Tibial nerve (tissue), 4 donors: ENCODE measurements at places on chromosomes 3 and 15.

GRCh38 chr3:170419557-170420087 lies 954 bp downstream of the CLDN11 start:
- peaks cover 6% of the 10 kb centered on the region for H3K4me1 ChIP-seq
- H3K4me3 ChIP-seq: peak overlapping the region; percentile 42
- H3K36me3 ChIP-seq: peaks cover 6% of the 10 kb centered on the region
- no peak for DNase-seq
- no peaks in the 10 kb centered on the region for H3K27me3 ChIP-seq
- H3K27ac ChIP-seq: peak overlapping the region; percentile 60

- no peaks in the 10 kb centered on the region for H3K27me3 ChIP-seq
- DNase-seq: no peak
- peaks cover 7% of the 10 kb centered on the region for H3K4me1 ChIP-seq
- no peaks in the 10 kb centered on the region for H3K36me3 ChIP-seq
- H3K27ac ChIP-seq: no peak overlapping the region
- H3K4me3 ChIP-seq: no peak overlapping the region
Observed at GRCh38 chr3:152060701-152061100, 187.3 kb downstream of the SUCNR1 start.

GRCh38 chr3:58962816-58963215 lies 87.0 kb downstream of the CFAP20DC start:
- H3K27me3 ChIP-seq: no peaks in the 10 kb centered on the region
- no peaks in the 10 kb centered on the region for H3K36me3 ChIP-seq
- H3K4me3 ChIP-seq: no peak overlapping the region
- H3K27ac ChIP-seq: no peak overlapping the region
- no peaks in the 10 kb centered on the region for H3K4me1 ChIP-seq

GRCh38 chr3:16587047-16587680 lies 18.1 kb downstream of the DAZL start:
- no peaks in the 10 kb centered on the region for H3K27me3 ChIP-seq
- no peaks in the 10 kb centered on the region for H3K4me1 ChIP-seq
- no peak overlapping the region for H3K27ac ChIP-seq
- DNase-seq: no peak
- H3K4me3 ChIP-seq: no peak overlapping the region
- no peaks in the 10 kb centered on the region for H3K36me3 ChIP-seq

DNA sequence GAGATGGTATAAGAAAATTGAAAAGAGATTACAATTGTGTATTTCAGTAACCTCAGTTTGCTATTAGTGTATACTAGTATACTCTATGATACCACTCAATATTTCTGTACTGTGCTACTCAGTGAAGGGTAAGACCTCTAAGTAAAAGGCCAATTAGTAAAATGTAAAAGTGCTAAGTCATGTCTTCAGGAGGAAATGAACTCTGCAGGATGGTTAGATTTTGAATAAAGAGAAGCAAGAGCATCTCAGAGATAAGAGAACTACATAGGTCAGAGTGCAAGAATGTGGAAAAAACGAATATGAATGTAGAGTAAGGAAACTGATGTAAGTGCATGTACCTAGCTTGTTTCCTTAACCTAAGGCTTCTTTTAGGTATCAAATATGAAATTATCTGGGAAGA lies 796.6 kb upstream of the GBE1 start:
- H3K4me1 ChIP-seq: no peaks in the 10 kb centered on the region
- H3K36me3 ChIP-seq: no peaks in the 10 kb centered on the region
- no peak overlapping the region for H3K27ac ChIP-seq
- no peak overlapping the region for H3K4me3 ChIP-seq
- H3K27me3 ChIP-seq: no peaks in the 10 kb centered on the region

DNA sequence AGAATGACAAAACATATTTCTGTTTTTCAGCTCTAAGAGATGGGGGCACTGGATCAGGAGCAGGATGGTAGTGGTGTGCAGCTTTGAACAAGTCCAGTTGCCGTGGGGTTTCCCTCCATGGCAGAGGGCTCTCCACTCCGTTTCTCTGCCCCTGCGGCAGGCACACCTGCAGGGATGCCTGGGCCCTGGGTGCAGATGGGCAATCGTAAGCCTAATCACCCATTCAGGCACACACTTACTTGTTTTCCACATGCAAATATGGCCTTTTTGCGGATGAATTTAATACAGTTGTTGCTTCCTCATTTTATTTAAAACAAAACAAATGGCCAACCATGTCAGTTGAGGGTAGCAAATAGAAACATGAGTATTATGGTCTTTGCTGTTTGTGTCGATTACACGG lies 85.1 kb downstream of the LPP start:
- H3K27me3 ChIP-seq: no peaks in the 10 kb centered on the region
- DNase-seq: no peak
- H3K4me3 ChIP-seq: no peak overlapping the region
- no peak overlapping the region for H3K27ac ChIP-seq
- H3K36me3 ChIP-seq: no peaks in the 10 kb centered on the region
- H3K4me1 ChIP-seq: no peaks in the 10 kb centered on the region

DNA sequence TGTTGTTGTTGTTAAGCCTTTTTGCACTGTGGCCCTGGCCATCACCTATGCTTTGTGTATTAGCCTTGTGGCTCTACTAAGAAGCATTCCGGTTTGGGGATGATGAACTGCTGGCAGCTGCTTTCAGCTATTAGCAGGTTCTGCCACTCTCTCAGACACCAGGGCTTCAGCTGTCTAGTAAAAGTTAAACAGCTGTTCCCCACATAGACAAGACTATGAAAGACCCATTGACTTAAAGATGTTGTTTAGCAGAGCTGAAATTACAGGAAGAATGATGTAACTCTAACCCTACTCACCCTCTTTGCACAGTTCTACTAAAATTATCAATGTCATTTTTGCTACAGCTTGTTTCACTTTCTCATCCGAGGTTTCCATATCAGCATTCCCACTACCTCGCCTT lies 131.2 kb upstream of the CGNL1 start:
- peaks cover 45% of the 10 kb centered on the region for H3K36me3 ChIP-seq
- no peaks in the 10 kb centered on the region for H3K27me3 ChIP-seq
- no peak overlapping the region for H3K27ac ChIP-seq
- H3K4me3 ChIP-seq: no peak overlapping the region
- H3K4me1 ChIP-seq: no peaks in the 10 kb centered on the region

DNA sequence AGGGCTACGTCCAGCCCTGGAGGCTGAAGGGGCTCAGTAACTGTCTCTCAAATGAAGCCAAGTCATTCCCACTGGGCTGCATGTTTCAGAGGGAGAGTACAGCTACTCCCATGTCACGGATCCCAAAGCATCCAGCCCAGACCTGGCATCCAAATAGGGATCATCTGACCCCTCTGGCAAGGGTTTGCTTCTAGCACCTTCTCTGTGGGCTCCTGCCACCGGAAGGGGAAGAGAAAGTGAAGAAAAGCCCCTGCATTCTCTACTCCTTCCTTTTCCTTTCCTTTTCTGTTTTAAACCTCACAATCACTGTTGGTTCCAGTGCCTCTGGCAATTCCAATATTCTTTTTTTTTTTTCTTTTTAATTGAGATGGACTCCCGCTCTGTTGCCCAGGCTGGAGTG lies 64.5 kb upstream of the CTSH start:
- H3K36me3 ChIP-seq: no peaks in the 10 kb centered on the region
- H3K4me3 ChIP-seq: no peak overlapping the region
- peaks cover 7% of the 10 kb centered on the region for H3K4me1 ChIP-seq
- H3K27ac ChIP-seq: no peak overlapping the region
- no peaks in the 10 kb centered on the region for H3K27me3 ChIP-seq

DNA sequence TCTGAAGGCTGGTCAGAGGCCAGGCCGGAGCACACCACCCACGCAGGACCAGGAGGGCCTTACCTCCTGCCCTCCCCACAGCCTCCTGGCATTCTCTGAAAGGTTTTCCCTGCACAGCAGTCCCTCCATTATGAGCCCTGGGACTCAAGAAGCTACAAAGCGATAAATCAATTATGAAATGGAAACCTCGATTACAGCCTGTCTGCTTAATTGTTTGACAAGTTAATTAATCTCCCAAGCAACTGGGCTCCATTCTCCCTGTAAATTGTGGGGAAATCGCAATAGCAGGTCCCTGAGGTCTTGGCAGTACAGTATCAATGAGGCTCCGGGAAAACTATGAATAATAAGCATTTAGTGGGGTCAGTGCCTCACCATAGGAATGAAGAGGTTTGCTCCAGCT lies 683.5 kb downstream of the NTRK3 start:
- no peak overlapping the region for H3K4me3 ChIP-seq
- no peak for DNase-seq
- H3K27me3 ChIP-seq: no peaks in the 10 kb centered on the region
- no peak overlapping the region for H3K27ac ChIP-seq
- no peaks in the 10 kb centered on the region for H3K36me3 ChIP-seq

GRCh38 chr15:52728899-52729298 lies 49.7 kb upstream of the ATOSA start:
- no peaks in the 10 kb centered on the region for H3K36me3 ChIP-seq
- H3K27me3 ChIP-seq: no peaks in the 10 kb centered on the region
- H3K4me3 ChIP-seq: no peak overlapping the region
- H3K27ac ChIP-seq: no peak overlapping the region
- peaks cover 5% of the 10 kb centered on the region for H3K4me1 ChIP-seq

- no peak overlapping the region for H3K27ac ChIP-seq
- no peaks in the 10 kb centered on the region for H3K4me1 ChIP-seq
- DNase-seq: no peak
- no peaks in the 10 kb centered on the region for H3K27me3 ChIP-seq
- H3K4me3 ChIP-seq: no peak overlapping the region
Observed at GRCh38 chr3:79085171-79085570, 682.6 kb downstream of the ROBO1 start.

DNA sequence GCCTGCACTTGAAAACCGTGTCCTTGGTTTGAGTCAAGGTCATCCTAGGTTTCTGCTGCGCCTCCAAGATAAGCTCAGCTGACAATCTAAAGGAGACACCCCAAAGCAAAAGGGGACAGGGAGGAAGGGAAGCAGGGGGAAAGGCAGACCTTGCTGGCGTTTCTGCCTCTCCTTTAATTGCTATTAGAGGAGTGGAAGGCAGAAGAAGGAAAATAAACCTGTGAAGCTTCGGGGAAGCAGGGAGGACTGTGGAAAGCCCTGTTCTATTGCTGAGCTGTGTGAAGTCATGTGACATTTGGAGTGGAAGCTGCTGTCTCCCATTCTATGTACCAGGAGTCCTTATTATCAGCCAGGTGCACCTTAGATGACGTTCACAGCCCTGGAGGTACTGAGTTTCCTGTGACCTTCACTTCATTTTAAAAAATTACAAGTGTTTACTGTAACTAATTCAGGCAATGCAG lies 21.5 kb upstream of the CHD2 start:
- no peaks in the 10 kb centered on the region for H3K27me3 ChIP-seq
- no peak overlapping the region for H3K27ac ChIP-seq
- H3K4me3 ChIP-seq: no peak overlapping the region
- no peak for DNase-seq

- no peak for DNase-seq
- H3K36me3 ChIP-seq: no peaks in the 10 kb centered on the region
Observed at GRCh38 chr3:118932822-118933558, 101.7 kb downstream of the IGSF11 start.

DNA sequence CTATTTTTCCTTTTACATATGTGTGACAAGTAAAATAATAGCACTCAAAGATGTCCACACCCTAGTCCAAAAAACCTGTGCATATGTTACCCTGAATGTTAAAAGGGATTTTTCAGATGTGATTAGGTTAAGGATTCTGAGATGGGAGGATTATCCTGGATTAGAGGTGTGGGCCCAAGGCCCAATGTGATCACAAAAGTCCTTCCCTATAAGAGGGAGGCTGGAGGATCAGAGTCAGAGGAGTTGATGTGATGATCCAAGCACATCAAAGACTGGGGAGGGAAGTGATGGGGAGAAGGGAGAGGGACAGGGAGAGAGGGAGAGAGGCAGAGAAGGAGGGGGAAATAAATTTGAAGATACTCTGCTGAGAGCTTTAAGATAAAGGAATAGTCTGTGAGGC lies 512.6 kb downstream of the PLOD2 start:
- H3K27ac ChIP-seq: no peak overlapping the region
- no peak for DNase-seq
- H3K4me1 ChIP-seq: no peaks in the 10 kb centered on the region
- H3K4me3 ChIP-seq: no peak overlapping the region
- H3K36me3 ChIP-seq: no peaks in the 10 kb centered on the region
- no peaks in the 10 kb centered on the region for H3K27me3 ChIP-seq

- H3K36me3 ChIP-seq: no peaks in the 10 kb centered on the region
- no peaks in the 10 kb centered on the region for H3K4me1 ChIP-seq
- no peaks in the 10 kb centered on the region for H3K27me3 ChIP-seq
Observed at GRCh38 chr15:86275361-86275760, 195.7 kb downstream of the AGBL1 start.

GRCh38 chr3:41194701-41195100 lies 4.6 kb upstream of the CTNNB1 start:
- no peak overlapping the region for H3K27ac ChIP-seq
- H3K36me3 ChIP-seq: no peaks in the 10 kb centered on the region
- H3K27me3 ChIP-seq: no peaks in the 10 kb centered on the region
- DNase-seq: no peak
- no peaks in the 10 kb centered on the region for H3K4me1 ChIP-seq

GRCh38 chr3:116288485-116288884 lies 156.8 kb downstream of the LSAMP start:
- no peaks in the 10 kb centered on the region for H3K27me3 ChIP-seq
- H3K4me1 ChIP-seq: no peaks in the 10 kb centered on the region
- H3K27ac ChIP-seq: no peak overlapping the region
- no peak overlapping the region for H3K4me3 ChIP-seq

DNA sequence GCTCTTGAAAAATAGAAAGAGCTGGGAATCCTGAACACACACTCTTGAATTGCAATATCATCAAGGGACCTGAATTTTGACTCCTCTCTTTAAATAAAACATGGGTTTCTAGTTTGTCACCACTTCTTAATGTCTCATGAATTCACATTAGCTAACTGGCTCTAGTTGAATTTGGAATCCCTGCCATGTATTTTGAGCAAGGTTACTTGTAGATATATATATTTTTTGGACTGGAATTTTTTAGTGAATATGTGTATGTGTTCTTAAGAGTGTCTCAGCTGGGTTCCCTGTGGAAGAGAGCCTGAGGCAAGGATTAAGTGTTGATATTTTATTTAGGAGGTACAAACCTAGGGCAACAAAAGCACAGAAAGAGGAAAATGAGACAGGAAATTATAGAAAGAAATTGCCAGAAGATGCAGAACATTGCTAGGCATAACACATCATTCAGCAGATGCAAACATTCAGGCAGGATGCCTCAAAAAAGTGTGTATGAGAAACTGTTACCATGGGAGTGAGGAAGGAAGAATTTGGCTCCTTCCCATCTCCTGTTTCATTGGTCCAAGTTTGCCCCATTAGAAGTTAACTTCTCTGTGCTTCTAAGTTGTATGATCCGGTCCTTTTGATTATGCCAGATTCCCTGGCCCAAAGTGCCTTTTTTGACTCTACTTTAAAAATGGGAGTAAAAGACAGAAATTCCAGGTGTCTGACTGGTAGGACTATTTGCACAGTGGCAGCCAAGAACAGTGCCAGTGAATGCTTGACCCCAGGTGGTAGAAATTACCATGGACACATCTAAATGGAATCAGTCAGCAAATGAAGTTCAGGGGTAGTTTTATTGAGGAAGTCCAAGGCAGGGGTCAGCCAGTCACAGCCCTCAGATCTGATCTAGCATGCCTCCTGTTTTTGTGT lies 253.7 kb upstream of the TGFBR2 start:
- H3K27me3 ChIP-seq: no peaks in the 10 kb centered on the region
- DNase-seq: no peak
- H3K4me1 ChIP-seq: peaks cover 24% of the 10 kb centered on the region
- H3K4me3 ChIP-seq: no peak overlapping the region
- no peaks in the 10 kb centered on the region for H3K36me3 ChIP-seq

GRCh38 chr15:57586661-57587424 lies 4.9 kb upstream of the MYZAP start:
- H3K36me3 ChIP-seq: no peaks in the 10 kb centered on the region
- H3K4me1 ChIP-seq: no peaks in the 10 kb centered on the region
- no peak overlapping the region for H3K4me3 ChIP-seq
- H3K27me3 ChIP-seq: no peaks in the 10 kb centered on the region

- no peak overlapping the region for H3K27ac ChIP-seq
- H3K27me3 ChIP-seq: no peaks in the 10 kb centered on the region
- no peak for DNase-seq
- peaks cover 5% of the 10 kb centered on the region for H3K4me1 ChIP-seq
- no peaks in the 10 kb centered on the region for H3K36me3 ChIP-seq
- no peak overlapping the region for H3K4me3 ChIP-seq
Observed at GRCh38 chr3:23395115-23395514, 192.0 kb downstream of the UBE2E2 start.
